ENCODE measurements at places on chromosomes 3 and 15.
A peak's percentile ranks its signal among the peaks of the same experiment; 100 is the strongest.

GRCh38 chr3:41426485-41426884 lies 227.2 kb downstream of the CTNNB1 start:
- no peak for DNase-seq
- no peaks in the 10 kb centered on the region for H3K27me3 ChIP-seq
- H3K36me3 ChIP-seq: no peaks in the 10 kb centered on the region
- no peaks in the 10 kb centered on the region for H3K4me1 ChIP-seq

DNA sequence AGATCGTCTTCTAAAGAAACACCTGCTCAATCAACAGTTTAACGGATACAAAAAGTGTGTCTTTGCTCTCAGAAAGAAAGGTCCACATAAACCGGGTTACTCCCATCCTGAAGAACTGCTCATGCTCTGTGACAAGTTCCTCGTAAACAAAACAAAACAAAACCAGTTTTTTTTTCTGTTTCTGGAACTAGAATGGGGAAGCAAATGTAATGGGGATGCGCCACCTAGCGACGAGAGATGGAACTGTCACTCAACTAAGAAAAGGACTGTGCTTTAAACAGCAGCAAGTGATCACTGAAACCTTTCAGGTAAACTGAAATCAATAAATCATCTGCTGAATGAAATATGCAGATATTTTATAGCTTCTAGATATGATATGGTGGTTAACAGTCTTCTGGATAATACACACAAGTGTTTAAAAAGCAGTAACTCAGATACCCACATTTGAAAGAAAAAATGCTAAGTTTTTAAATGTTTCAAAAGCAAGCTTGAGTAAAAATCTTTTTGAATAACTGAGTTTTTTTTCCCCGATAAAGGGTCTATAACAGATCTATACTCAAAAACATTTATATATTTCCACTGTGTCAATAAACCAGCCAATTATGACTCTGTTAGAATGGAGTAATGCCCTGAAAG lies 10.9 kb downstream of the TM2D3 start:
- peaks cover 17% of the 10 kb centered on the region for H3K4me1 ChIP-seq
- H3K27ac ChIP-seq: peak overlapping the region; percentile 68
- DNase-seq: no peak
- H3K27me3 ChIP-seq: no peaks in the 10 kb centered on the region

- no peak for DNase-seq
- H3K4me1 ChIP-seq: no peaks in the 10 kb centered on the region
- no peak overlapping the region for H3K27ac ChIP-seq
- H3K27me3 ChIP-seq: no peaks in the 10 kb centered on the region
- H3K4me3 ChIP-seq: no peak overlapping the region
Observed at GRCh38 chr15:79045041-79045440, 45.5 kb downstream of the RASGRF1 start.

- no peak overlapping the region for H3K4me3 ChIP-seq
- H3K27ac ChIP-seq: no peak overlapping the region
- DNase-seq: no peak
- no peaks in the 10 kb centered on the region for H3K27me3 ChIP-seq
- no peaks in the 10 kb centered on the region for H3K4me1 ChIP-seq
Observed at GRCh38 chr3:123936400-123936799, 24.6 kb downstream of the CCDC14 start.

GRCh38 chr3:38173834-38174418 lies 8.6 kb downstream of the OXSR1 start:
- no peak overlapping the region for H3K27ac ChIP-seq
- DNase-seq: no peak
- no peak overlapping the region for H3K4me3 ChIP-seq
- H3K4me1 ChIP-seq: peaks cover 25% of the 10 kb centered on the region
- no peaks in the 10 kb centered on the region for H3K36me3 ChIP-seq
- H3K27me3 ChIP-seq: no peaks in the 10 kb centered on the region

DNA sequence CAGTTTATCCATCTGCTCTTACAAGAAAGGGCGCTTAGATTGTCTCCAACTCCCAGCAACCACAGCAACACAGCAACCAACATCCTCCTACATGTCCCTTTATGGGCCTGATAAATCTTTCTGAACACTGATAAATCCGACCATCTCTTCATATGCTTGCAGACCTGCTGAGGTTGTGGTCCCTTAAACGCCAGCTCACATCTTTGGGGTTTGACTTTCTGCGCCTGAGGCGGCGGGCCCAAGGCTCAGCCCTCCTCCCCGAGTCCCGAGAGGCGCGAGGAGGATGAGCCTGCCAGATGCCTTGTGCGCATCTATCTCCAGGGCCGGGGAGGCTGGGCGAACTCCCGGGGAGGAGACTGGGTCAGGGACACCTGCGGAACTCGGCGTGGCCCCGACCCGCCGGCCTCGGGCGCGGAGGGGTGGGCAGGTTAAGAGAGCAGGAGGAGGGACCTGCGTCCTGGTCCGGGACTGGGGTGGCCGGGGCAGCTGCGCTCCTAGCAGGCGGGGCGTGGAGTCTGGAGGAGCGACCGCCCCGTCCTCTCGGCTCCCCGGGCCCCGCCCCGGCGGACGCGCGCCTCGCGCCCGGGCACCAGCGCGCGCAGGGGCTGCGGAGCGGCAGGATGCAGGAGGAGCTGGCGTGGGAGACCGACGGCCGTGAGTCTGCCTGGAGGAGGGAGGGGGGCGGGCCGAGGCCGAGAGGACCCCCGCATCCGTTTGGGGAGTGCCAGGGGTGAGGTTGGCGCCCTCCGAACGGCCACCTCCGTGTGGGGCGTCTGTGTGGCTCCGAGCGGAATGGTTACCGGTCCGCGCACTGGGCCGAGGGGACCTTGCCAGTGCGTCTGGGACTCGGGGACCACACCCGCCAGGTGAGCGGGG lies at the start of gene ANKDD1A:
Gene ANKDD1A, plus strand, starts transcription at position 592 of the 876 bp plus-strand sequence. Its CDS starts 29 bp downstream, at position 621.
- H3K27ac ChIP-seq: peak within 1 kb of the TSS; percentile 63
- H3K4me1 ChIP-seq: peaks cover 17% of the 10 kb centered on the region
- DNase-seq: peak; percentile 87
- H3K4me3 ChIP-seq: peak within 1 kb of the TSS; percentile 55

- no peak overlapping the region for H3K4me3 ChIP-seq
- H3K4me1 ChIP-seq: no peaks in the 10 kb centered on the region
- H3K27ac ChIP-seq: no peak overlapping the region
- H3K36me3 ChIP-seq: peaks cover 50% of the 10 kb centered on the region
Observed at GRCh38 chr3:113006359-113007056, 15.7 kb downstream of the GTPBP8 start.

DNA sequence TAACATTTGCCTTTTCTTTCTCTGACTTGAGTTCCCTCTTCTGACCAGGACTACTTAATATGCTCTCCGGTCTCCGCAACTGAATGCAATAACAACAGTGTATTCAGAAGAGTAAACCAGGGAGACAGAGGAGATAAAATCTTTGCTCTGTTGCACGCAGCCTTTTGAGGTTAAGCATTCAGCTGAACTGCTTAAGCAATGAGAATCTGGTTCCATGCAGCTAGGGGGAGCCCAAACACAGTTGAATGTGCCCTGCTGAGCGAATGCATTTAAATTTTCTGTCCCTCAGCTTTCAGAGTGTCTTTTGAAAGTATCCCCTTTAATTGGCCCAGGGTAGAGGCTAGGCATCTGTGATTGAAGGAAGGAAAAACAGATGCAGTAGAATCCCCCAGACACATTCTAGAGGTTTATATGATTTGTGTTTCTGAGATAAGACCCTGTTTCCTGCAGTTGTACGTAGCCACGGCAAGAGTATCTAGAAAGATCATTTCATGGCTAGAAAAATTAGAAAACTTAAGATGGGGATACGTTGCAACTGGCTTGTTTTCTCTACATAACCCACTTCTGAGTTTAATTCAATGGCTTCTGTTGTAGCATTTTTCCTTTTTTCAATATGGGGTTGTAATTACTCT lies 309.6 kb downstream of the TUSC7 start:
- H3K4me3 ChIP-seq: no peak overlapping the region
- H3K36me3 ChIP-seq: no peaks in the 10 kb centered on the region
- no peak overlapping the region for H3K27ac ChIP-seq

DNA sequence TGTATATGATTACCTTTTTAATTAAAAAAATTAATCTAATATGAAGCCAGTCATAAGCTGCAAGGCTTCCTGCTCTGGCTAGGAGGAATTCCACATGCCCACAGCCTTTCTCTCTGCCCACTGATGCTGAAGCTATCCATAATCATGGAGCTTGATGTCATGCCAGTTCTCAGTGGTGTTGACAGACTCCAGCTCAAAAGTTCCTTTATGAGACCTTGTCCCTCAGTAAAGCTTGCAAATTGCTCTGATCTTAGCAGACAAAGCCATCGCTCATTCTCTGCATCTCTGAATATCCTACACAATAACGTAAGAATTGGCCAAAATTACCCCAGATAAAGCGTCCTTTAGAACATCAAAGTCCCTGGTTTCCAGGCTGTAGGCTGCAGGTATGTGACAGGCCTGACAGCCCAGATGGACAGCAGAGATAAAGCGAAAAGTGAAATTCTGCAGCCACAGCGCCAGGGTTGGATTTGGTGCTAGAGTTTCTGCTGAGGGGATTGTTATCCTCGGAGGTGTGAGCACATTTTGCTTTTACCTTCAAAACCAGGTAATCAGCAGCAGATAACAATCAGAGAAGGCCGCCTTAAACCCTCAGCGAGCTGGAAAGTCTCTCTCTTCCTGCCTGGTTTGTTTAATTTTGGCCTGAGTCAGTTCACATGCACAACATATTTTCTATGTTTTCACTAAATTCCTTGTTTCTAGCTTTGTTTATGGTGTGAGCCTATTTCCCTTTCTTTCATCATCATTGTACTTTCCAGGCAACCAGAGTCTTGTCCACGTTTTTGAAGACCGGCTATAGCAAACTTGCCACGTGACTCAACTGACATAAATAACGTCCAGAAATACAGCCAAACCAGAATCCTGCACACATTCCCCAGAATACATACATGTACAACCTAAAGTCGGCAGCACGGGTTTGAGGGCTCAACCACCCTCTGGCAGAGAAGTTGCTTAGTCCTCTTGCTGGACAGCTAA lies 36.6 kb upstream of the ALDH1A3 start:
- H3K27ac ChIP-seq: no peak overlapping the region
- H3K4me1 ChIP-seq: no peaks in the 10 kb centered on the region
- H3K36me3 ChIP-seq: no peaks in the 10 kb centered on the region
- no peak overlapping the region for H3K4me3 ChIP-seq
- no peak for DNase-seq

GRCh38 chr3:192063570-192063969 lies 602.6 kb downstream of the PYDC2 start:
- no peak overlapping the region for H3K4me3 ChIP-seq
- DNase-seq: no peak
- no peaks in the 10 kb centered on the region for H3K27me3 ChIP-seq
- H3K36me3 ChIP-seq: no peaks in the 10 kb centered on the region

DNA sequence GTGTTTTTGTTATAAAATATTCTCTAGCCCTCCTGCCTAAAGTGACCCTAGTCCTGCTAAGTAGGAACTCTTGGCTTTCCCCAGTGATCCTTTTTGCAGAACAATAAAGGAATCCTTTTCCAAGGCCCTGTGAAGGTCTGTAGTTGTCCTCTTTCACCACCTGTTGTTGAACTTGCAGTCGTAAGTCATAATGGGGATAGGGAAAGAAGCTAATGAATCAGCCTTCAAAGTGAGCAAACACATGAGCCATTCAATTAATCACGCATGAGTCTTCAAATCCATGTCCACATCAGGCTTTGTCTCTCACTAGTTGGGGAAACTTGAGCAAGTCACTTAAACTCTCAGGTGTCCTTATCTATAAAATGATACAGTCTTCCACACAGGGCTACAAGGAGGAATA lies 27.6 kb downstream of the ZNF860 start:
- no peaks in the 10 kb centered on the region for H3K27me3 ChIP-seq
- H3K4me1 ChIP-seq: no peaks in the 10 kb centered on the region
- H3K36me3 ChIP-seq: no peaks in the 10 kb centered on the region

- H3K36me3 ChIP-seq: no peaks in the 10 kb centered on the region
Observed at GRCh38 chr15:55074431-55074830, 122.3 kb downstream of the RSL24D1 start.

- DNase-seq: no peak
- no peak overlapping the region for H3K27ac ChIP-seq
- no peaks in the 10 kb centered on the region for H3K27me3 ChIP-seq
- H3K4me1 ChIP-seq: peaks cover 23% of the 10 kb centered on the region
Observed at GRCh38 chr15:34297059-34297458, 40.5 kb downstream of the SLC12A6 start.

- no peaks in the 10 kb centered on the region for H3K4me1 ChIP-seq
- no peak overlapping the region for H3K27ac ChIP-seq
- no peaks in the 10 kb centered on the region for H3K27me3 ChIP-seq
Observed at GRCh38 chr3:34200576-34200975, 402.1 kb downstream of the PDCD6IP start.

- no peaks in the 10 kb centered on the region for H3K36me3 ChIP-seq
- peaks cover 6% of the 10 kb centered on the region for H3K4me1 ChIP-seq
- H3K27me3 ChIP-seq: no peaks in the 10 kb centered on the region
- no peak overlapping the region for H3K4me3 ChIP-seq
- H3K27ac ChIP-seq: no peak overlapping the region
- no peak for DNase-seq
Observed at GRCh38 chr3:13208706-13209633, 135.7 kb upstream of the IQSEC1 start.

- DNase-seq: no peak
- H3K4me1 ChIP-seq: peaks cover 11% of the 10 kb centered on the region
Observed at GRCh38 chr3:14366248-14366647, 36.2 kb upstream of the SLC6A6 start.

GRCh38 chr3:42801784-42802183 lies 2.5 kb downstream of the HIGD1A start:
- H3K4me1 ChIP-seq: peaks cover 46% of the 10 kb centered on the region
- no peak for DNase-seq
- H3K36me3 ChIP-seq: no peaks in the 10 kb centered on the region
- no peak overlapping the region for H3K4me3 ChIP-seq
- H3K27ac ChIP-seq: peak overlapping the region; percentile 30

DNA sequence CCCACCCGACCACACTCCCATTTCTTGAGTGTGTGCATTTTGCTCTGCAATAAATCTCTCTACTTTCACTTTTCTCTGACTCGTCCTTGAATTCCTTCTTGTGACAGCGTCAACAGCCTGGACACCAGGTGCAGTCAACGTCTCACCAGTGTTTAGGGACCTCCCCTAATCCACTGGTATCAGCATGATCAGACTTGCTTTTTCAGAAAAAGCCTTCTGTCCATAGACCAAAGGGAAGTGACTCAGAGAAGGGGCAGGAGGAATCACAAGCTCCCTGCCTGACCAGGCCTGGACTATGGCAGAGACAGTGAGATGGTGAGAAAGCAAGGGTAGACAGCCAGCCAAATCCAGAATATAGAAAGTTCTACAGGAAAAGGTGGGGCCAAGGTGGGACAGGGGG lies 15.5 kb downstream of the CCR5 start:
- no peak overlapping the region for H3K27ac ChIP-seq
- peaks cover 17% of the 10 kb centered on the region for H3K4me1 ChIP-seq
- no peak for DNase-seq
- H3K36me3 ChIP-seq: no peaks in the 10 kb centered on the region
- H3K4me3 ChIP-seq: no peak overlapping the region

DNA sequence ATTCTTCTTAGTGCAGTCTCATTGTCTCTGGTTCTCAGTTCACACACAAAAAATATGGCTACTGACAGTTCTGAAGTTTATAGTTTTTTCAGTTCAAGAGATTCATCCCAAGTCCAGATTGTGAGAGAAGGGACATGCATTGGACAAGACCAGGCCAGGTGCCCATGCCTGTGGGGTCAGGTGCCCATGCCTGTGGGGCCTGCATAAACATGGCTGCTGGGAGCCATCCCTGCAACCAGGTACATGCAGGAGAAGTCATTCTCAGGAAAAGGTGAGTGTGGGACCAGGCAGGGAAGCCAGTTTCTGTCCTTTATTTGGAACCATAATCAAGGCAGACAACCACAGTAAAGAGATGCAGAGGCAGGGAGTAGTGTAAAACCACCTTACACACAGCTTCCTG lies 6.3 kb upstream of the TM4SF1 start:
- no peak overlapping the region for H3K4me3 ChIP-seq
- no peak overlapping the region for H3K27ac ChIP-seq
- peaks cover 36% of the 10 kb centered on the region for H3K4me1 ChIP-seq
- no peaks in the 10 kb centered on the region for H3K36me3 ChIP-seq
- DNase-seq: no peak

GRCh38 chr3:113659101-113659541 lies 37.3 kb downstream of the USF3 start:
- no peak overlapping the region for H3K4me3 ChIP-seq
- DNase-seq: no peak
- no peaks in the 10 kb centered on the region for H3K36me3 ChIP-seq
- no peak overlapping the region for H3K27ac ChIP-seq
